Mesothelial cell of epicardium (in vitro differentiated cells): ENCODE measurements at places on chromosomes 1 and 21.
A peak's percentile ranks its signal among the peaks of the same experiment; 100 is the strongest.

DNA sequence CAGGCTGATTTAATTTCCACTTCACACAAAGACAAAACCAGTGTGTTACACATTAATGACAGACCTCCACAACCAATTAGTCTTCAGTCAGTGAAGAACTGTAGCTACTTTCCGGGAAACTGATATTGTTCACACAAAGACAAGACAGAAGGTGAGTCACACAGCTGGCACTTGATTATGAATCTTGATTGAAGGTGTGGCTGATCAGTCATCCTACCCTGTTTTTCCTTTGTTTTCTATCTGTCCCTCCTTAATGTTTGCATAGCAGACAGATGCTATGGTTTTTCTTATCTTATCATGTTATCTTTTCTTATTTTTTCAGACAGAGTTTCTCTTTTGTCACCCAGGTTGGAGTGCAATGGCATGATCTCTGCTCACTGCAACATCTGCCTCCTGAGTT, 185.1 kb upstream of the GREM2 start:
- H3K36me3 ChIP-seq = no peaks in the 10 kb centered on the region
- no peak overlapping the region for H3K27ac ChIP-seq
- DNase-seq = no peak
- H3K4me3 ChIP-seq = no peak overlapping the region
- peaks cover 19% of the 10 kb centered on the region for H3K4me1 ChIP-seq

GRCh38 chr21:45974073-45975019, 7.2 kb upstream of the COL6A1 start:
- peaks cover 38% of the 10 kb centered on the region for H3K4me1 ChIP-seq
- H3K27me3 ChIP-seq = peaks cover 45% of the 10 kb centered on the region
- DNase-seq = no peak

DNA sequence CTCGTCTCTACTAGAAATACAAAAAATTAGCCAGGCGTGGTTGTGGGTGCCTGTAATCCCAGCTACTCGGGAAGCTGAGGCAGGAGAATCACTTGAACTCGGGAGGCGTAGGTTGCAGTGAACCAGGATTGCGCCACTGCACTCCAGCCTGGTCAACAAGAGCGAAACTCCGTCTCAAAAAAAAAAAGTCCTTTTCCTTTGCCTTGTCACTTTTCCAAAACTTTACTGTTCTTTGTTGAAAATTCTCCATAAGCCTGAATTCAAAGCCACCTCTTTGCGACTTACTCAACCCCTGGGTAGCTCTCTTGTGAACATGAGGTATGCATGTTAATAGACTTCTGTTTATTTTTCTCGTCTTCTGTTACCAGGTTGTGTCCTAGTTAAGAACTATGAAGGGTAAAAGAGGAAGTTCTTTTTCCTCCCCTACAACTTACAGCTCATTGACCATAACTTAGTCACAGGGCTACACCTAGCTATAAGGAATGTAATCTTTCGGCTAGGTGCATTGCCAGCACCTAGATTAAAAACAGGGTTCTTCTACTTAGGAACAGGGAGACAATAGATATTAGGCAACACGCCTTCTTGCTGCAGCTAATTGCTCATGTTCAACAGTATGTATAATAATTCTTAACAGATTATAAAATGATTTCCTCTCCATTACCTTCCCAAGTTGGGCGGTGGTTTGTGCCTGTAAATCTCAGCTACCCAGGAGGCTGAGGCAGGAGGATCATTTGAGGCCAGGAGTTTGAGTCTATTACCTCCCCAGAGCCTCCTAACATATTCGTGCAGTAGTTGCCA, 40.9 kb downstream of the PTAFR start:
- H3K27ac ChIP-seq = no peak overlapping the region
- H3K36me3 ChIP-seq = no peaks in the 10 kb centered on the region
- H3K4me1 ChIP-seq = no peaks in the 10 kb centered on the region
- no peak overlapping the region for H3K4me3 ChIP-seq

DNA sequence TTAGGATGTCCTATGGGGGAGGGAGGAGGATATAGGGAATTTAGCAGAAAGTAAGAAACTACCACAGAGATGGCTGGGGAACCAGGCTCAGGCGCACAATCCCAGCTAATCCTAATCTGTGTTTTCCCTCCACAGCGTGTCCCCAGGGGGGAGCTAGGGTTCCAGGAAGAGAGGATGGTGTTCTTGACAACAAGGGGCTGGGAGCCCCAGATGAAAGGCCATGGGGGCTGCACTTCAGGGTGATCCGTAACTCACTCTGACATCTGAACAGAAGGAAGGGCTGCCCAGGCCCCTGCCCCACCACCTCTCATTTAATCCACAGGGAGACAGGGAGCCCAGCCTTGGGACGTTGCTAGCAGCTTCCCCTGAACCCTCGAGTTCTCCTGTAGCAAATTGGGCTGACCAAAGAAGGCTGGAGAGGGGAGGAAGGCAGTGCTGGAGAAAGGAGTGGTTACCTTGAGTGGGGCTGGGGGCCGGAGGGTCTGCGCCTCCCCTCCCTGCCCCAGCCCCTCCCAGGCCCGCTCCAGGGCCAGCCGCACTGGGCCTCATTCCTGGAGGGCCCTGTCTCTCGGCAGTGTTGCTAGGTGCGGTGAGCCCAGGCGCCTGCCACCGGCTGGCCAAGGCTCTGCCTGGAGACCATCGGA, 131.7 kb downstream of the TMEM53 start:
- H3K36me3 ChIP-seq = no peaks in the 10 kb centered on the region
- peaks cover 16% of the 10 kb centered on the region for H3K4me1 ChIP-seq
- no peak overlapping the region for H3K27ac ChIP-seq
- H3K27me3 ChIP-seq = peaks cover 84% of the 10 kb centered on the region
- H3K4me3 ChIP-seq = no peak overlapping the region

DNA sequence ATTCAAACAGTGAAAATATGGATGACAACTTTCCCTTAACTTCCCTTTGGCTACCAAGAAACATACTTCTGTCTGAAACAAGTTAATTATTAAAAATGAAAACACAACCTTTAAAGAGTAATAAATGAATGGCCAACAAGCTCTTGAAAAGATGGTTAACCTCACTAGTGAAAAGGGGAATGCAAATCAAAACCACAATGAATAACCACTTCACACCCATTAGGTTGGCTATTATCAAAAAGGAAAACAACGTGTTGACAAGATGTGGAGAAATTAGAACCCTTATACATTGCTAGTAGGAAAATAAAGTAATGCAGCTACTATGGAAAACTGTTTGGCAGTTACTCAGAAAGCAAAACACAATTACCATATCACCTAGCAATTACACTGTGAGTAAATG, 14.1 kb downstream of the COP1 start:
- H3K36me3 ChIP-seq = peaks cover 9% of the 10 kb centered on the region
- no peak overlapping the region for H3K27ac ChIP-seq
- no peaks in the 10 kb centered on the region for H3K27me3 ChIP-seq
- no peak overlapping the region for H3K4me3 ChIP-seq
- H3K4me1 ChIP-seq = no peaks in the 10 kb centered on the region
- DNase-seq = no peak

DNA sequence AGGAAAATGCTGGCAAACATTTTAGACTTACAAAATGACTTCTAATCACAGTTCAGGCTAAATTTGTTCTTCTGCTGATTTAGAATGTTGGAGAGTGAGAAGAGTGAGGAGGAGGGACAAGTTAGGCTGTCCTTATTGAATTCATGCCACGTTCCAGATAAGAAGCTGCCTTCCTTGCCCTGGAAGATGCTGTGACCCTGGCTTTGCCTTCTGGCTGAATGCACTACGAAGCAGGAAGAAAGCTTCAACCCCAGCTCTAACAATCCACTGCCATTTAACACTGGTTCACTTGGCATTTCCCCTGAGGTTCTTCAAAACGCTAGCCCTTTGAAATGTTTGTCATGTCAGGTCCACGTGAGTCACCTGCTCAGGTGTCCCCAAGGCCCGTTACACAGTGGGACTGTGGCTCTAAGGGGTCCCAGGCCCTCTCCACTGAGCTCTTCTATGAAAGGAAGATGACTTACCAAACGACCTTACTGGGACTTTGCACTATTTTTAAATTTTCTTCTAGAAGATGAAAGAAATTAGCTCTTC, 30.0 kb upstream of the LRRC8C start:
- no peak for DNase-seq
- no peaks in the 10 kb centered on the region for H3K27me3 ChIP-seq
- no peak overlapping the region for H3K27ac ChIP-seq
- peaks cover 9% of the 10 kb centered on the region for H3K4me1 ChIP-seq
- no peaks in the 10 kb centered on the region for H3K36me3 ChIP-seq

GRCh38 chr1:53038566-53038965, 23.4 kb upstream of the PODN start:
- H3K27ac ChIP-seq = no peak overlapping the region
- no peak overlapping the region for H3K4me3 ChIP-seq
- peaks cover 6% of the 10 kb centered on the region for H3K4me1 ChIP-seq
- no peak for DNase-seq
- H3K27me3 ChIP-seq = no peaks in the 10 kb centered on the region
- H3K36me3 ChIP-seq = peaks cover 26% of the 10 kb centered on the region

DNA sequence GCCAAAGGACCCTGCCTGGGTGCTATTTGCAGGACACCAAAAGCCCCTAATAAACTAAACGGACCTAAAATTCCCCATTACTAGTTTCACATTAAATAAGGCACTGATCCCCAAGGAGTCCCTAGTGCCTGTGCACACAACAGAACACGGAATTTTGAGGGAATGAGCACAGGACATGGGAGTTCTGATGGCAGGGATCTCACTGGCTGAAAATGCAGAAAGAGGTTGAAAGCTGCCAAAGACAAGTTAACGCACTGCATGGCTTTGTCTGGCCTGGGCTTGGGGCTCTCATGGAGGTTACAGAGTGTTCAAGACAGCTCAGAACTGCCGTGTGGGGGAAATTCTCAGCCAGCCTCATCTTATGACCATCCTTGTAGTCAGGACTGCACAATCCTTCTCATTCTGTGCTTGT, 15.6 kb upstream of the ATP1B1 start:
- no peak for DNase-seq
- H3K36me3 ChIP-seq = no peaks in the 10 kb centered on the region
- no peak overlapping the region for H3K4me3 ChIP-seq

GRCh38 chr1:37157634-37158033, 123.3 kb upstream of the GRIK3 start:
- no peak overlapping the region for H3K4me3 ChIP-seq
- H3K27ac ChIP-seq = no peak overlapping the region
- no peaks in the 10 kb centered on the region for H3K4me1 ChIP-seq
- peaks cover 4% of the 10 kb centered on the region for H3K27me3 ChIP-seq
- no peaks in the 10 kb centered on the region for H3K36me3 ChIP-seq

- H3K27ac ChIP-seq = no peak overlapping the region
- no peak for DNase-seq
- peaks cover 14% of the 10 kb centered on the region for H3K4me1 ChIP-seq
- no peak overlapping the region for H3K4me3 ChIP-seq
- H3K27me3 ChIP-seq = no peaks in the 10 kb centered on the region
- no peaks in the 10 kb centered on the region for H3K36me3 ChIP-seq
Measured at GRCh38 chr21:39016740-39017315, 166.4 kb downstream of the PSMG1 start.

GRCh38 chr1:235108876-235109275, 19.8 kb downstream of the TOMM20 start:
- no peak overlapping the region for H3K27ac ChIP-seq
- peaks cover 12% of the 10 kb centered on the region for H3K4me1 ChIP-seq
- no peaks in the 10 kb centered on the region for H3K27me3 ChIP-seq
- no peak for DNase-seq

GRCh38 chr1:24096739-24097103, 15.2 kb downstream of the MYOM3 start:
- DNase-seq = no peak
- H3K4me1 ChIP-seq = peaks cover 5% of the 10 kb centered on the region
- peaks cover 2% of the 10 kb centered on the region for H3K27me3 ChIP-seq
- no peak overlapping the region for H3K27ac ChIP-seq
- no peaks in the 10 kb centered on the region for H3K36me3 ChIP-seq

- peaks cover 10% of the 10 kb centered on the region for H3K36me3 ChIP-seq
- no peak overlapping the region for H3K27ac ChIP-seq
- DNase-seq = no peak
- no peak overlapping the region for H3K4me3 ChIP-seq
Measured at GRCh38 chr1:52973841-52974240, 46.8 kb downstream of the SCP2 start.

- no peak for DNase-seq
- peaks cover 57% of the 10 kb centered on the region for H3K27me3 ChIP-seq
- no peak overlapping the region for H3K4me3 ChIP-seq
- no peak overlapping the region for H3K27ac ChIP-seq
Measured at GRCh38 chr1:229425564-229426159, 8.2 kb downstream of the ACTA1 start.

- no peaks in the 10 kb centered on the region for H3K27me3 ChIP-seq
- H3K4me1 ChIP-seq = peaks cover 9% of the 10 kb centered on the region
Measured at GRCh38 chr1:183075861-183076260, 52.6 kb downstream of the LAMC1 start.

GRCh38 chr1:156623946-156624813, 5.0 kb downstream of the HAPLN2 start:
- H3K36me3 ChIP-seq = no peaks in the 10 kb centered on the region
- peaks cover 89% of the 10 kb centered on the region for H3K27me3 ChIP-seq
- peaks cover 8% of the 10 kb centered on the region for H3K4me1 ChIP-seq
- no peak overlapping the region for H3K27ac ChIP-seq
- peak overlapping the region; percentile 55 for H3K4me3 ChIP-seq

- H3K4me3 ChIP-seq = no peak overlapping the region
- H3K4me1 ChIP-seq = peaks cover 16% of the 10 kb centered on the region
- peaks cover 22% of the 10 kb centered on the region for H3K36me3 ChIP-seq
- H3K27ac ChIP-seq = peak overlapping the region; percentile 89
- no peaks in the 10 kb centered on the region for H3K27me3 ChIP-seq
- DNase-seq = no peak
Measured at GRCh38 chr1:243354511-243355153, 98.8 kb downstream of the SDCCAG8 start.

- no peak overlapping the region for H3K4me3 ChIP-seq
- H3K27me3 ChIP-seq = no peaks in the 10 kb centered on the region
- no peak for DNase-seq
- peak overlapping the region; percentile 47 for H3K27ac ChIP-seq
- no peaks in the 10 kb centered on the region for H3K36me3 ChIP-seq
Measured at GRCh38 chr1:58395355-58395754, 151.2 kb downstream of the OMA1 start.

DNA sequence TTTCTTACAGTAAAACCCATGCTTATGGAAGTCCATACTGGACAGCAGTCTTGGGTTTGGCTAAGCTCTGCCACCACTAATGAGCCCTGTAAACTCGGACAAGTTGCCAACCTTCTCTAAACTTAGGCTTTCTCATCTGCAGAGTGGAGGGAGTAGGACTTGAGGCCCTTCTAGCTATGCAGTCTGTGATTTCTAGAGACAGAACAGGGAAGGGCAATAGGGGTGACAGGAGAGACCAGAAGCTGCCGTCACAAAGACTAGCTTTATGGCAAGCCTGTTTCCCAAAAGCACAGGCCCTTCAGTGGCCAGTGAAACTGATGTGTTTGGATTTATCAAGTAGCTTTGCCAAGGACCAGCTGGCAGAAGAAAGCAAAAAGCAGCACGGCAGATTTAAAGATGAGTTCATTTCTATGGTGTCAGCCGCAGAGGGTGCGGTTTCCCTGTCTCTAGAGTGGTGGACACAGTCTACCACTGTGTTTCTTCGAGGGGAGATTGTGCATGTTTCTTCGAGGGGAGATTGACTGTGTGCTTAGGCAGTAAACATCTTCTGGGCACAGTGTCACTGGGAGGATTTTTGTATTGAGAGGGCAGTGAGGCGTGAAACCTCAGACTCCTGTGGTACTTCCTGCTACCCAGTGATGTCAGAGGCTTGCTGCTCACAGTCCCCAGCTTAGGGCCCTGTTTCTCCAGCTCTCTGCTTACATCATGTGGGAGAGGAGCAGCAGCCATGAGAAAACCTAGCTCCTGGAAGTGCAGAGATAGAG, 119.0 kb downstream of the ROR1 start:
- peak overlapping the region; percentile 26 for H3K27ac ChIP-seq
- no peak for DNase-seq
- peaks cover 22% of the 10 kb centered on the region for H3K4me1 ChIP-seq
- H3K36me3 ChIP-seq = peaks cover 18% of the 10 kb centered on the region

GRCh38 chr1:95196017-95196416, 38.0 kb upstream of the RWDD3 start:
- H3K4me1 ChIP-seq = peaks cover 7% of the 10 kb centered on the region
- H3K27ac ChIP-seq = no peak overlapping the region
- DNase-seq = no peak
- H3K36me3 ChIP-seq = no peaks in the 10 kb centered on the region
- no peak overlapping the region for H3K4me3 ChIP-seq
